ENCODE measurements at places on chromosomes 12 and 14. TPM values are rescaled to one million over a fixed set of nuclear protein-coding genes. Genes with fewer than 3 reads are reported as not detected.

DNA sequence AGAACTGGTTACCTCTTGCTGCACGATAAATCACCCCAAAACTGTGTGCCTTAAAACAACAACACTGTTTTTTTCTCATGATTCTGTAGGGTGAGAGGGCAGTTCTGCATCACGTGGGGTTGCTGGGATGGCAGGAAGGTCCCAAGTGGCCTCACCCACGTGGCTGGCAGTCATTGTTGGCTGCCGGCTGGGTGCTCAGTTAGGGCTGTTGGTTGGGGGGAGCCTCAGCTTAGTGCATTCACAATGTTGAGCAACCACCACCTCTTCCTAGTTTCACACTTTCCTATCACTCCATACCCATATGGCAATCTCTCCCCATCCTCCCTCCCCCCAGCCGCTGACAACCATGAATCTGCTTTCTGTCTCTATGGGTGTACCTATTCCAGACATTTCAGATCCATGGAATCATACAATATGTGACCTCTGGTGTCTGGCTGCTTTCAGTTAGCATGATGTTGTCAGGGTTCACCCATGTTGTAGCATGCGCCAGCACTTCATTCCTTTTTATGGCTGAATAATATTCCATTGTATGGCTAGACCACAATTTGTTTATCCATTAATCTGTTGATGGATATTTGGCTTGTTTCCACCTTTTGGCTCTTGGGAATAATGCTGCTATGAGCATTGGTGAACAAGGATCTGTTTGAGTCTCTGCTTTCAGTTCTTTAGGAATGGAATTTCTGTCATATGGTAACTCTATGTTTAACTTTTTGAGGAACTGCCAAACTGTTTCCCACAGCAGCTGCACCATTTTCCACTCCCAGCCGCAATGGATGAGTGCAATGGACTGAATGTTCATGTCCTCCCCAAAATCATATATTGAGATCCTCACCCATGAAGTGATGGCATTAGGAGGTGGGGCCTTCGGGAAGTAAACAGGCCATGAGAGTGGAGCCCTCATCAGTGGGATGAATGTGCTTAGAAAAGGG lies 11.2 kb upstream of the POP5 start:
- H3K27ac ChIP-seq, result no peak overlapping the region
- no peak overlapping the region for H3K4me3 ChIP-seq
- DNase-seq, result no peak
- H3K36me3 ChIP-seq, result no peaks in the 10 kb centered on the region
- H3K27me3 ChIP-seq, result no peaks in the 10 kb centered on the region
- peaks cover 7% of the 10 kb centered on the region for H3K4me1 ChIP-seq

DNA sequence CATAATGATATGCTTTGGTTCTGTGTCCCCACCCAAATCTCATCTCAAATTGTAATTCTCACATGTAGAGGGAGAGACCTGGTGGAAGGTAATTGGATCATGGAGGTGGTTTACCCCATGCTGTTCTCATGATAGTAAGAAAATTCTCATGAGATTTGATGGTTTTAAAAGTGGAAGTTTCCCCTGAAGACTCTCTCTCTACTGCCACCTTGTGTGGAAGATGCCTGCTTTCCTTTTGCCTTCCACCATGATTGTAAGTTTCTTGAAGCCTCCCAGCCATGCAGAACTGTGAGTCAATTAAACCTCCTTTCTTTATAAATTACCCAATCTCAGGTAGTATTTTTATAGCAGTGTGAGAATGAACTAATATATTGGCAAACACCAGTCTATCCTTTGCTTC lies 260.4 kb upstream of the PPFIA2 start:
- H3K36me3 ChIP-seq, result peaks cover 17% of the 10 kb centered on the region
- H3K4me1 ChIP-seq, result no peaks in the 10 kb centered on the region
- H3K27me3 ChIP-seq, result no peaks in the 10 kb centered on the region
- H3K4me3 ChIP-seq, result no peak overlapping the region
- no peak for DNase-seq

DNA sequence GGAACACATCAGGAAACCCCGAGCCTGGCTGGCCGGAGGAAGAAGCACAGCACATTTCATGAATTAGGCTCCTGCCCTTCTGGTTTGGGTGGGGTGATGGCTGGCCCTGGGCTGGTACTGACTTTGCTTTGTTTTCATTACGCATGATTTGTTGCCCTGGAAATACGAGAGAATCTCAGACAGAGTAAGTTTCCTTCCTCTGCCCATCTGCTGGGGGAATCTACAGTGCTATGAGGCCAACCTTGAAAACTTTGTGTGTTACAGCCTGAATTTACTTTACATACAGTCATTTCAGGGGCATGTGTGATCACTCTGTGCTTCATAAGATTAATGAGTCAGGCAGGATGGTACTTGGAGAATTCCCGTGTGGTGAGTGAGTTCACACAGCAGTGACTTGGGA lies 20.5 kb upstream of the SLC5A8 start:
- no peak overlapping the region for H3K4me3 ChIP-seq
- no peaks in the 10 kb centered on the region for H3K4me1 ChIP-seq
- H3K27me3 ChIP-seq, result no peaks in the 10 kb centered on the region
- DNase-seq, result no peak

DNA sequence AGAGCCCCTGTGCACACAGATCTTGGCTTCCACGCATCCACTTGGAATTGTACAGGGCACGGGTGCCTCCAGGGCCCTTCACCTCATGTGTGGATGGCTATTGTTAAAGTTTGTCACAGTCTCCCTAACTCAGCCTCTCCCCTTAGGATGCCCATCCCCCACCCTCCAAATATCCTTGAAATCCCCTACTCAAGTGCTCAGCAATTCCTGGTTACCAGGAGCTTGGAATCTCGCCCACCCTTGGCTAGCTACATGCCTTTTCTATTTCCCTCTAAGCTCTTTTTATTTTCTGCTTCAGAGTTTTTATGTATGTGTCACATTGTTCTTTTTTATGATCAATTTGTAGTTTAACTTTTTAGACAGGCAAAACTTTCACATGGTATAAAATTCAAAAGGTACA lies 13.0 kb upstream of the NR1H4 start:
- H3K4me3 ChIP-seq, result no peak overlapping the region
- 0 out of 2 replicates have a peak overlapping the region, but pooled peaks have one; percentile 9 for H3K27ac ChIP-seq
- H3K36me3 ChIP-seq, result no peaks in the 10 kb centered on the region
- peaks cover 10% of the 10 kb centered on the region for H3K4me1 ChIP-seq

DNA sequence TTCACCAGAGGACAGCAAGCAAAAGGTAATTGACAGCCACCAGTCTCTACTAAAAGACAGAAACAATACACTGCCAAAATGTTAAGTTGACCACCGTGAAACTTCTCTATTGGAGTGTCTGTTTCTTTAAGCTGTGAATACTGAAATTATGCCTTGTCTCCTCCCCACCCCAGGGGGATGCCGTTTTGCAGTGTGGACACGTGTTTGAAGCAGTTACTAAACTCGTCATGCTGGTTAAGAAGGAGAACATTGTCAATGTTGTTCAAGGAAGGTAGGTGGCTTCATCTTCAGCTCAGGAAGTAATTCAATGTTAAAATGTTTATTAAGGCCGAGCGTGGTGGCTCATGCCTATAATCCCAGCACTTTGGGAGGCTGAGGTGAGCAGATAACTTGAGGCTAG lies 32.8 kb downstream of the KCTD10 start:
- H3K27me3 ChIP-seq, result no peaks in the 10 kb centered on the region
- H3K4me1 ChIP-seq, result 0 out of 2 replicates have a peak, but pooled peaks cover 2% of the 10 kb centered on the region
- no peak overlapping the region for H3K27ac ChIP-seq
- DNase-seq, result no peak
- H3K36me3 ChIP-seq, result peaks cover 6% of the 10 kb centered on the region

DNA sequence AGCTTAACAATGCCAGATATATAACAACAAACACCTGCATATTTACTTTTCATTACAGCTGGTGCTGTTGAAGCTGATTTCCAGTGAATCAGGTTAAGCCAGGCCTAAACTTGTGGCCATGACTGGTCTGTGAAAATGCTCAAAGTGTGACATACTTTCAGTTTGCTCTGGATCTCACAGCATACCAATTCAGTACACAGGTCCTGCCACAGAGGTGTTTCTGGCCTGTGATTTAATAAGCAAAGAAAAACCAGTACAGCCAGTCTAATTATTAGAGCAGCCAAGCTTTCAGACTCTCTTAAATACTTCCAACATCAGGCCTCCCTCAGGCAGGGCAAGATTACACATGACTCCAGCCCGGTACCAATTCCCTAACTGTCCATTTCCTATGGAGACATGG lies 27.4 kb upstream of the TMCC3 start:
- no peak overlapping the region for H3K27ac ChIP-seq
- H3K4me1 ChIP-seq, result peaks cover 47% of the 10 kb centered on the region
- H3K27me3 ChIP-seq, result no peaks in the 10 kb centered on the region
- H3K36me3 ChIP-seq, result peaks cover 15% of the 10 kb centered on the region

GRCh38 chr12:44143175-44143574 lies 307.3 kb downstream of the TMEM117 start:
- no peaks in the 10 kb centered on the region for H3K36me3 ChIP-seq
- H3K27me3 ChIP-seq, result no peaks in the 10 kb centered on the region
- H3K4me3 ChIP-seq, result no peak overlapping the region
- DNase-seq, result no peak
- no peaks in the 10 kb centered on the region for H3K4me1 ChIP-seq

- DNase-seq, result no peak
- no peaks in the 10 kb centered on the region for H3K36me3 ChIP-seq
- no peak overlapping the region for H3K4me3 ChIP-seq
- H3K27ac ChIP-seq, result no peak overlapping the region
- H3K27me3 ChIP-seq, result no peaks in the 10 kb centered on the region
These were observed 119.2 kb upstream of the DAAM1 start for GRCh38 chr14:59069163-59069854.

GRCh38 chr12:31897781-31898503 lies 61.3 kb upstream of the RESF1 start:
- H3K4me3 ChIP-seq, result peak overlapping the region; percentile 7
- DNase-seq, result peak; percentile 37
- H3K36me3 ChIP-seq, result peaks cover 5% of the 10 kb centered on the region

GRCh38 chr12:57775563-57776246 lies 3.3 kb downstream of the EEF1AKMT3 start:
- H3K4me3 ChIP-seq, result no peak overlapping the region
- H3K27me3 ChIP-seq, result peaks cover 16% of the 10 kb centered on the region
- H3K4me1 ChIP-seq, result peaks cover 6% of the 10 kb centered on the region
- no peak overlapping the region for H3K27ac ChIP-seq
- DNase-seq, result no peak

DNA sequence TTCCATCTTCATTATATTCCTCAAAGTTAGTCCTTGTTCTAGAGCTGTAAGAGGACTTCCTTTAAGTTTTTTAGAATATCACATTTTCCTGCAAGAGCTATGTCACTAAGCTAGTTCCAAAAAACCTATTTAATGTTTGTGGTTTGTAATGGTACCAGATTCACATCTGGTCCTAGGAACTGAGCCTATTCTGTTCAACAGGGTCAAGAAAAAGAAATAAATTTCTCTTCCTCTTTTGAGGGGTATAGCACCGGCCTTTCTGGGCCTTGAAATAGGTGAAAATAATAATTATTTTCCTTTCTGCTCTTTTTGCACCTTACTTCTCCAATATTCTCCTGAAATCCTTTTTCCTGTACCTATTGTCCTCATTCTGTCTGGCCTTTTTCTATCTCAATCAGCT lies 3.6 kb upstream of the STXBP6 start:
- peaks cover 40% of the 10 kb centered on the region for H3K27me3 ChIP-seq
- H3K4me3 ChIP-seq, result no peak overlapping the region
- no peak overlapping the region for H3K27ac ChIP-seq
- H3K4me1 ChIP-seq, result peaks cover 41% of the 10 kb centered on the region

GRCh38 chr12:75613981-75614380 lies 102.6 kb upstream of the KRR1 start:
- no peak overlapping the region for H3K4me3 ChIP-seq
- DNase-seq, result no peak
- H3K27ac ChIP-seq, result no peak overlapping the region
- H3K36me3 ChIP-seq, result peaks cover 9% of the 10 kb centered on the region
- no peaks in the 10 kb centered on the region for H3K27me3 ChIP-seq
- H3K4me1 ChIP-seq, result no peaks in the 10 kb centered on the region

- H3K36me3 ChIP-seq, result no peaks in the 10 kb centered on the region
- no peak overlapping the region for H3K4me3 ChIP-seq
- no peak overlapping the region for H3K27ac ChIP-seq
- DNase-seq, result no peak
- H3K4me1 ChIP-seq, result no peaks in the 10 kb centered on the region
These were observed 37.6 kb upstream of the PRB4 start for GRCh38 chr12:11347810-11348209.

GRCh38 chr14:104293851-104294627 lies 155.7 kb downstream of the KIF26A start:
- H3K4me3 ChIP-seq, result no peak overlapping the region
- peak; percentile 39 for DNase-seq
- H3K36me3 ChIP-seq, result no peaks in the 10 kb centered on the region

- no peaks in the 10 kb centered on the region for H3K36me3 ChIP-seq
- peaks cover 16% of the 10 kb centered on the region for H3K4me1 ChIP-seq
- peak; percentile 70 for DNase-seq
- H3K27me3 ChIP-seq, result peaks cover 66% of the 10 kb centered on the region
- H3K27ac ChIP-seq, result no peak overlapping the region
- peak overlapping the region; percentile 94 for H3K4me3 ChIP-seq
These were observed 417 bp downstream of the GLS2 start for GRCh38 chr12:56487448-56488040.

- no peak overlapping the region for H3K4me3 ChIP-seq
- peaks cover 15% of the 10 kb centered on the region for H3K36me3 ChIP-seq
- no peak for DNase-seq
- H3K27ac ChIP-seq, result no peak overlapping the region
- no peaks in the 10 kb centered on the region for H3K4me1 ChIP-seq
These were observed 379.1 kb downstream of the NELL2 start for GRCh38 chr12:44497044-44497443.

SLC7A8 gene
- 200 TPM for total RNA-seq

COCH gene
- 9.4 TPM for total RNA-seq

PIANP gene
- 8.2 TPM for total RNA-seq

DAD1 gene
- 156 TPM for total RNA-seq

SLC24A4 gene
- total RNA-seq, result 0.46 TPM

LIMA1 gene
- 31.2 TPM for total RNA-seq

LRP1 gene
- 112 TPM for total RNA-seq

GZMH gene
- total RNA-seq, result not detected

HOXC5 gene
- not detected for total RNA-seq

TMEM229B gene
- 0.69 TPM for total RNA-seq

AJUBA gene
- total RNA-seq, result 35.8 TPM

PROX2 gene
- total RNA-seq, result 0.04 TPM

SYNDIG1L gene
- 1.9 TPM for total RNA-seq

Data from WTC11 (cell line).